Activated T-helper 17 cell treated with anti-CD3 and anti-CD28 coated beads, Interleukin-2, amount 50 U/mL, for 72 hours (primary cell): ENCODE measurements at places on chromosomes 13 and 19.
A peak's percentile ranks its signal among the peaks of the same experiment; 100 is the strongest.

DNA sequence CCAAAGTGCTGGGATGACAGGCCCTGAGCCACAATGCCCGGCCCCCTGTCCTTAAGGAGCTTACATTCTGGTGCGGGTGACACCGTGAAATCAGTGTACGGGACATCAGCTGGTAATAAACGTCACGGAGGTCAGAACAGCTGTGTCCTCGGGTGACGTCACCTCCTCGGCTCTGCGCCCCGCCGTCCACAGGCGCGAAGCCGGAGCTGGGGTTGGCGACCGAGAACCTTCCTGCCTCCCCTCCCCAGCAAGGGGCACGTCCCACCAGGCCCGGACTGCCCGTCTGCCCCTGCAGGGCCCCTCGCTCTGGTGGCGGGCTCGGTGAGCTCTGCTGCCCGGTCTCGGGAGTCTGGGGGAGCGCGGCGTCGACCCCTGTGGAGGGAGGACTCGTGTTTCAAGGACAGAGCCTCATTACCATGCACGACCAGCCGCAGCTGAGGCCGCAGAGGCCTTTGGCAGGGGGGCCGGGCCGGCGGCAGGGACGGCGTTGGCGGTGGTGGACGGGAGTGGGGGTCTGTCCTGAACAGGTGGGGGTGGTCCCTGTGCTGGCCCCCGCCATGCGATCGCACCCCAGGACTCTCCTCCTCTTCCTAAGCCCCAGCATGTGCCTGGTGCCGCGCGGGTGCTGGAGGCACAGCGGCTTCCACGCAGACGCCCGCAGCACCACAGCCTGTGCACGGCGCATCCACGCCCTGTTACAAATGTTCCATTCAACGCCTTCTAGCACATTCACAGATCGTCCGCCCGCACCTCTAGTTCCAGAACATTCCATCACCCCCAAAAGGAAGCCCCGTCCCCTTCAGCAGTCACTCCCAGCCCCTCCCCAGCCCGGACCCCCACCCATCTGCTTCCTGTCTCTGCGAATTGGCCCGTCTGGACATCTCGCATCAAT lies 5.4 kb downstream of the LINGO3 start:
- peaks cover 24% of the 10 kb centered on the region for H3K27me3 ChIP-seq
- no peak overlapping the region for H3K4me3 ChIP-seq
- no peak overlapping the region for H3K27ac ChIP-seq

DNA sequence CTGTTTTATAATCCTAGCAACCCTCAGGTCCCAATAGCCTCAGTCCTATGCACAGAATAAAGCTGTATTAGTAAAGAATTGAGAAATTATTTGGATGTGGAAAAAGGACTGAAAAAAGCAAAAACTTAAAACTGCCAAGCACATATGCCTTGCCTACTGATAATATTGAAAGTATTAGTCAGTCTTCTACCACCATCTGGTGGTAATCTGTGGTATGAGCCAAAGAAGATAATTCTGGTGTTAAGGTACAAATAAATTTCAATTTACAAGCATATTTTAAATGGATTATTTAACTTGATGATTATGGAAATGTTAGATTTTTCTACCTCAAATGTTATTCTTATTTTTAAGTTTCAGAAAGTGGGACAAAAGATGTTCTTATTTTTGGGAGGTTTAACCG lies 460.3 kb upstream of the KLHL1 start:
- H3K27ac ChIP-seq, result no peak overlapping the region
- H3K4me1 ChIP-seq, result no peaks in the 10 kb centered on the region
- H3K27me3 ChIP-seq, result no peaks in the 10 kb centered on the region
- H3K36me3 ChIP-seq, result no peaks in the 10 kb centered on the region

DNA sequence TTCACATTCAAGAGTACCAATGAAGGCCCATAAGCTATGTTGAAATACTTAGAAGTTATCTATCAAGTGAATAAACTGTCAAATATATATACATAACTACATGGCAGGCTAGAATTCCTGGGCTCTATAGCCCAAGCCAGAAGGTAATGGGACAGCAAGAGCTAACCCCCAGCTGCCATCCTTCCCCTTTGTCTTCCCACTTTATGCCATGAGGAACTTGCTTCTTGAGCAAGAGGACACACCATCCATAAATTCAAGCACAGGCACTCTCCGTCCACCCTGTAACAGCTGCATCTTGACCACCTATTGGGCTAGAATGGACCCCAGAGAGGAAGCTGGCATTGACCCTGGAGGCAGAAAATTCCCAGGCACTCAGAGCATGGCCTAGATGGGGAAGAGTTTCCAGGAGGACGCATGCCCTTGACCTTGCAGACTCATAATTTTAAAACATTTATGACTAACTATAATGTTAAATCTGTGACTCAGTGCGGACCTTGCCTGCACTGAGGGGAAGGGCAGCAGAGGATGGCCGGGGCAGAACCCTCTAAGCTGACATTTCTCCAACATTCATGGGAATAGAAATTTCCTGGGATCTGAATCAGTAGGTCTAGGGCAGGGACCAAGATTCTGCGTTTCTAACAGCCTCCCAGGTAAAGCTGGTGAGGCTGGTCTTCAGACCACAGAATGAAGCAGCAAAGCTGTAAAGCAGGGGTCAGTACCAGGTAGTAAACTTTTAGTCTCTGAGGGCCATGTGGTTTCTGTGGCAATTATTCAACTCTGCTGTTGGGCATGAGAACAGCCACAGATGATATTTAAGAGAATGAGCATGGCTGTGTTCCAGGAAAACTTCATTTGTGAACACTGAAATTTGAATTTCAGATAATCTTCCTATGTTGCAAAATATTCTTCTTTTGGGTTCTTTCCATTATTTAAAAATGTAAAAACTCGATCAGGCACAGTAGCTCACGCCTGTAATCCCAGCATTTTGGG lies 71.4 kb upstream of the CLDN10 start:
- no peak for ATAC-seq
- H3K36me3 ChIP-seq, result no peaks in the 10 kb centered on the region
- peaks cover 6% of the 10 kb centered on the region for H3K4me1 ChIP-seq
- peaks cover 4% of the 10 kb centered on the region for H3K27me3 ChIP-seq
- no peak overlapping the region for H3K4me3 ChIP-seq
- no peak overlapping the region for H3K27ac ChIP-seq

DNA sequence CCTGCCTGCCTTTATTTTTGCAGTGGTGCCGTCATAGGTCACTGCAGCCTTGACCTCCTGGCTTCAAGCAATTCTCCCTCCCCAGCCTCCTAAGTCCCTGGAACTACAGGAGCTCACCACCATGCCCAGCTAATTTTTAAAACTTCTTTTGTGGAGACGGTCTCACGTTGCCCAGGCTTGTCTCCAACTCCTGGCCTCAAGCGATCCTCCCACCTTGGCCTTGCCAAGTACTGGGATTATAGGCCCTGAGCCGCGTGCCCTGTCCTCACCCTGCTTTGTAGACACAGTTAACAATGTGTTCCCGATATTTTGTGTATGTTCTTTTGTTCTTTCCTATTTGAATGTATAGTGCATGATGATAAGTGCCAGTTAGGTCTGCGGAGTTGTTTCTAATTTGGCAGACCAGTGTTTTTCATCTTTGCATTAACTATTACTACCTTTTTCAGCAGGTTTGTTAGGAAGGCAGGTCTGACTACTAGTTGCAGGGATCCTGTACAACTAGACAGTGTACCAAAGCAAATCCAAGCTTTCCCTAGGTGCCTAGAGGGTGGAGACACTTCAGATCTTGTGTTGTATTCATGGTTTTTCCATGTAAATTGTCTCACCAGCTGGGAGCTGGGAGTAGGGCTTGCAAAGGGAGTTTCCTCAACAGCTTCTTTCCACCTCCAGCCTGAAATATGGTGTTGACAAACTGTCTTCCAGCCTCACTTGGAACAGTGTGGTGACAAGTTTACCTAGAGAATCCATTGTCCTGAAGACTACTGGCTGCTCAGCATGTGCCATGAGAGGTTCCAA lies 9.5 kb upstream of the WTIP start:
- peaks cover 68% of the 10 kb centered on the region for H3K36me3 ChIP-seq
- no peaks in the 10 kb centered on the region for H3K27me3 ChIP-seq
- H3K4me3 ChIP-seq, result no peak overlapping the region
- peaks cover 5% of the 10 kb centered on the region for H3K4me1 ChIP-seq
- peak overlapping the region; percentile 17 for H3K27ac ChIP-seq
- no peak for ATAC-seq

DNA sequence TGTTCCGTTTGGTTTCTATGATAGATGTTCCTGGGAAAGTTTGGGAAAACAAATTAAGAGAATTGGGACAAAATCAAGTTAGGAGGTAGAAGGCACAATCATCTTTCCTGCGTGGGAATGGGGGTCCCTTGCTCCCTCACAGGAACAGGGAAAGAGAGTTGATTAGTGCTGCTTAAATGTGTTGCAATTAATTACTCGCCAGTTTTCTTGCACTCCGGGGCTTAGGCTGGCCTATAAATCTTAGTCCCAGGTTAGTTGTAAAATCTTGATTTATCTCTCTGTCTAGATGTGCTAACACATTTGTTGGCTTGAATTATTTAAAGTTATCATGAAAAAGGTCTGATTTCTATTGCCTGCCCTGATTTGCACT lies 10.1 kb downstream of the B3GLCT start:
- no peaks in the 10 kb centered on the region for H3K27me3 ChIP-seq
- no peak for ATAC-seq
- H3K36me3 ChIP-seq, result no peaks in the 10 kb centered on the region
- H3K4me3 ChIP-seq, result peak overlapping the region; percentile 51
- H3K27ac ChIP-seq, result peak overlapping the region; percentile 55

- H3K27ac ChIP-seq, result no peak overlapping the region
- no peaks in the 10 kb centered on the region for H3K27me3 ChIP-seq
- ATAC-seq, result no peak
- H3K4me3 ChIP-seq, result no peak overlapping the region
- no peaks in the 10 kb centered on the region for H3K36me3 ChIP-seq
- no peaks in the 10 kb centered on the region for H3K4me1 ChIP-seq
Measured at GRCh38 chr13:100537486-100537885, 51.1 kb downstream of the GGACT start.

GRCh38 chr13:109326601-109327000 lies 459.8 kb downstream of the IRS2 start:
- ATAC-seq, result no peak
- H3K27ac ChIP-seq, result no peak overlapping the region
- no peaks in the 10 kb centered on the region for H3K27me3 ChIP-seq
- H3K36me3 ChIP-seq, result no peaks in the 10 kb centered on the region
- no peaks in the 10 kb centered on the region for H3K4me1 ChIP-seq

DNA sequence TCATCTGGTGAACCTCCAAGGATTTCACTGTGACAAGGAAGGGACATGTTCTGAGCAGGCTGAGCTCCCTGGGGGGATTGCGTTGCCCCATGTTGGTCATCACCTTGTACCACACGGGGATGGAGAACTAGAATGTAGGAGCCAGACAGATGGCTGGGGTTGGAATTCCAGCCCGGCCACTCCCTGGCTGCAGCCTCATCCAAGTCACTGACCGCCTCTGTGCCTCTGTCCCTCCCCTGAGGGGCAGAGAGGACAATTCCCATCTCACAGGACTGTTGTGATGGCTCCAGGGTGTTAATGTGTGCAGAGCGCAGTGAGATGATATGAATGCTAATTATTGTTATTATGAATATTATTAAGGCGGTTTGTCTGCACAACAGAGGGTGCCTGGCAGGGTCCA lies 24.1 kb downstream of the ADGRL1 start:
- H3K27ac ChIP-seq, result no peak overlapping the region
- peaks cover 4% of the 10 kb centered on the region for H3K4me1 ChIP-seq
- H3K27me3 ChIP-seq, result no peaks in the 10 kb centered on the region
- H3K36me3 ChIP-seq, result peaks cover 4% of the 10 kb centered on the region
- no peak overlapping the region for H3K4me3 ChIP-seq
- no peak for ATAC-seq
